Activated CD8-positive, alpha-beta memory T cell treated with anti-CD3 and anti-CD28 coated beads for 4 hours (primary cell): ENCODE measurements at places on chromosomes 4 and X.

- DNase-seq: no peak
Observed at GRCh38 chrX:150063674-150064073, 125.4 kb upstream of the EOLA2 start.

DNA sequence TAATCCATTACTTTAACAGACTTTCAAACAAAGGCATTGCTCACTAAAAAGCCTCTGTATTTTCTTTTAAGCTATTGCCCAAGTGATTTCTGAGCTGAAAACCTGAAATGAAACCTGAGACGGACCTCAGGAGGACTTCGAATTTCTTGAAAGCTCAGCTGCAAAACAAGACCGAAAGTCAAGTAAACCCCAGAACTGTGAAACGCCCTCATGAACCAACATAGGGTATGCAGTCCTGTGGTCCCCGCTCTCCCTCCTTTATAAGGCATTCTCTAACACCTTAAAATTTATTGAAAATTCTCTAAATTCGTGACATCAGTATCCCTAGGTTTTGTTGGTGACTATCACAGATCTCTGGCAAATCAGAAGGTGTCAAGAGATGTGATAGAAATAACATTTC, 91.8 kb downstream of the SHISA3 start:
- DNase-seq: no peak

DNA sequence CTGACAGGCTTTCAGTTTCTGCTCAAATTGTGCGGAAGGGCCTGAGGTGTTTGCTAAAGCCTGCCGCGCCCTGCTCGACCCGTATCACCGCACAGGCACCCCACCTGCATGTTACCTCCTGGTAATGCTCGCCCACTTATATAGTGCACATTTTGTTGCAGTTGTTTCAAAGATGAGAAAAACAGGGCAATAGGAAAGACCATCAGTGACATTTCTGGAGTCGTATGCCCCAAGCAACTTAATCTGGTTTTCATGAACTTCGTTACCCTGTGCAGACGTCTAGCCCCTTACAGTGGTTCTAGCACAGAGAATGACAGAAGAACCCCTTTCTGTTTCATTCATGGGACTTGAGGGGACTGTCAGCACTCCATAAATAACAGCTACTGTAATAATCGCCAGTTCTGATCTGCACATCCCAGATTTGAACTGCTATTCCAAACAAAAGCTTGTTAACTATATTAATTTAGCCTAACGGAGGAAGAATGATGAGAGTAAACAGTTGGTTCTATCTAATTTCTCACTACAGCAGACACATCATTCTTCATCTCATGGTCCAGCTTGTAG, 940 bp upstream of the DCTD start:
- DNase-seq: no peak

- no peak for DNase-seq
Observed at GRCh38 chr4:6448476-6449170, 23.8 kb downstream of the PPP2R2C start.

DNA sequence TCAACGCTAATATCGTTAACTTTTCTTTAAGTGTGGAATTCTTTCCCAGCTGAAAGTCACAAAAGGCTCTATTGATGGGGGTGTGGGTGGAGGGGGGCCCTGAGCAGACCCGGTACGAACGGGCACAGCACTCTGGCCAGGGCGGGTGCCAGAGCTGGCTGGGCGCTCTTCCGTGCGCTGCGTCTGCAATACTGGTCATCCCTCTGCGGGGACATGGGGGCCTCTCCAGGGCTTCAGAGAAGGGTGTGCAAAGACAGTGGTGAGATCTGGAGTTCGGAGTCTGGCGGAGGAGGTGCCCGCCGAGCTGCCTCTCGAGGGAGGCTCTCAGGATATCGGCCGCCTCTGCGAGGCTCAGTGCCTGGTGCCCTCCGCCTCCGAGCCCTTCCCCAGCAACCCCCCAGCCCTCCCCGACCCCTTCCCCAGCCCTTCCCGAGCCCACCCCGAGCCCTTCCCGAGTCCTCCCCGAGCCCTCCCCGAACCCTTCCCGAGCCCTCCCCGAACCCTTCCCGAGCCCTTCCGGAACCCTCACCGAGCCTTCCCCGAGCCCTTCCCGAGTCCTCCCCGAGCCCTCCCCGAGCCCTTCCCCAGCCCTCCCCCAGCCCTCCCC, 34.3 kb downstream of the FGFRL1 start:
- DNase-seq: no peak

DNA sequence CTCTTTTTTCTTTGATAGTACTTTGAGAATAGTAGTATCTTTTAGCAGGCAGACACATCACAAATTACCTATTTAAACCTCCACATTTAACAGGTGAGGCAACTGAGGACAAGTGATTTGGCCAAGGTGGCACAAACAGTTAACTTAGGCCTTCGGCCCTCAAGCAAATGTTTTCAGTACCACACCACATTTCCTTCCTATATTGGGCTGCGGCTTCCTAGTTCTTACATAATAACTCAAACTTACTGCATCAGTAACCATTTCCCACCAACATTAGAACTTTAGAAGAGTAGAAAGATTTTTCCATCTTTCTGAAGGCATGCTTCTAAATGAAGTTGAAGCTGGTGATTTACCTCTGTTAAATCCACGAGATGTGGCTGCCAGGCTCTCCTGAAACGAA, 63.2 kb upstream of the SLC4A4 start:
- DNase-seq: no peak

DNA sequence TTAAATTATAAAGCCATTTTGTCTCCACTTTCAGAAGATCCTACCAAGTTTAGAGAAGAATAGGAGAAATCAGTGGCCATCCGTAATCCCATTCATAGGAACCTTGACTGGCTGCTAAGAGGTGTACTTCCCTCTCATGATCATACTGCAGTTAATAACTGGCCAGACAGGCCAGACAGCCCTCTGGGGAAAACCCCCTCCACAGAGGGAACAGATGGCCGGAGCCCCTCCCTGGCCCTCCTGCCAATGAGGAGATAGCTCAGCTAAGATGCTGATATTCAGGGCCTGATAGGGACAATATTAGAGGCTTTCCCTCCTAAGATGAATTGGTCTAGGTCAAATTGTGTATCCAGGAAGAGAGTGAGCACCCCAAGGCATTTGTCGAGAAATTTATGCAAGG, 200.0 kb upstream of the MAOA start:
- no peak for DNase-seq

DNA sequence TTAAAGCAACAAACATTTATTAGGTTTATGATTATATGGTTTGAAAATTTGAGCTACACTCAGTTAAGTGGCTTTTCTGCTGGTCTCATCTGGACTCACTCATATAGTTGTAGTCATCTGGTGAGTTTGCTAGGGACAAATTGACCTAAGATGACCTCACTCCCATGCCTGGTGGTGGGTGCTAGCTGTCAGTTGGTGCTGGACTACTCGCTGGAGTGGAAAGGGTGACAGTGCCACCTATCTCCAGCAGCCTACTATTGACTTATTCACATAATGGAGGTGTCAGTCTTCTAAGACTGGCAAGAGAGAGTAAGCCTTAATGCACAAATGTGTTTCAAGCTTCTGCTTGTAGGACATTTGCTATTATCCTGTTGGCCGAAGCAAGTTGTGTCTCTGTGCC, 88.2 kb downstream of the TASL start:
- DNase-seq: no peak

GRCh38 chrX:110086916-110087484, 84.1 kb downstream of the TMEM164 start:
- no peak for DNase-seq

DNA sequence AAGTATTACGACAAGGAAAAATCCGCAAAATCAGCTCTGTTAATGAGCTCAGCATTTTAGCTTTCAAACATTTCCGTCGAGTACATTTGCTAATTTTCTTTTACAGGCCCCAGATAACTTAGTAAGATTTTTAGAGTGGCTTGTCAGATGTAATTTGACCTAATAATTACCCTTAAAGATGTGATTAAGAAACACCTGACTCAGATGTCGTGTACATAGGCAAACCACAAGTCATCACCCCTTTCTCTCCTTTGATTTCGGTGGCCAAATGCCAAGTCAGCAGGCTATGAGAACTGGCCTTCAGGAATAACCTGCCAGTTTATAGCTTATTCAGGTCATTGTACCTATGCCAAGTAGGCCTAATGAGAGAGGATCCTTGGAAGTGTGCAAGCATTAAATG, 369.6 kb downstream of the PCDH7 start:
- DNase-seq: no peak

GRCh38 chrX:105618393-105619101, 203.8 kb upstream of the NRK start:
- DNase-seq: no peak

DNA sequence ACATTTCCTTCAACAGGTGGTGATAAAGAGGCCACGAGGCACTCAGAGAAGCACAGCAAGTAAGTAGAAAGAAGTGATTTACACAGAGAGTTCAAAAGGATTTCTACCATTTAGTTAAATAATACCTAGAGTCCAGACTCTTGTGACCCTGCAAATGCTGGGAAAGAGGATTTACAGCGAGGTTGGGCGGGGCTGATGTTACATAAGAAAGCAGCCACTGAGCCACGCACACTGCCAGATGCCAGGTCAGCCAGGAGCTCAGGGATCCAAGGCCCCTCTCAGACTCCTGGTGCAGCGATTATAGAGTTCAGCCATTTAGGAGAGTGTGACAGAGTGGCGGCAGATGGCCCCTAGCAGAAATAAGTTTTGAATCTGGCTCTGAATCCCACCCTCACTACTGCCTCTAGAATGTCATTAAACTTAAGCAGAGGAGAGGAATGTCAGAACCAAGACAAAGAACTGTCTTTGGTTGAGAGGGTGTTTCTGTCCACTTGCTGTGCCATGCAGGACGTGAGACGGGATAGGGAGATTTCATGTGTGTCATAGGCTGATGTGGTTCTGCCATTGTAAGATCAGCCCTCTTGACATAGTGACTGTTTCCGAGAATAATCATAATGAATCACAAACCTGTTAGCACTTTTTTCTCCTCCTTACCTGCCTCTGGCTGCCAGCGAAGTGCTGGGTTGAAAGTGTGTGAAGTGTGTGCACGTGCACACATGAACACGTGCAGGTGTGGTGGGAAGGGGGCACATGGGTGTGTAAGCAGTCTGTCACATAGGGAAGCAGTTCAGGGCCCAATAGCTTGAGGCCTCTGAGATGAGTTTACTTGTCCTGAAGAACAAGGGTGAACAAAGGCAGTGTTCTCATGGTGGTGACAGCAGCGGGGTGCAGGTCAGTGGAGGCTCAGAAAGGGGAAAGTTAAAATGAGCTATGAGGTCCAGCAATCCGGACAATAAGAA, 50.1 kb downstream of the MFAP3L start:
- no peak for DNase-seq

GRCh38 chr4:153418121-153418520, 48.0 kb upstream of the TMEM131L start:
- no peak for DNase-seq

DNA sequence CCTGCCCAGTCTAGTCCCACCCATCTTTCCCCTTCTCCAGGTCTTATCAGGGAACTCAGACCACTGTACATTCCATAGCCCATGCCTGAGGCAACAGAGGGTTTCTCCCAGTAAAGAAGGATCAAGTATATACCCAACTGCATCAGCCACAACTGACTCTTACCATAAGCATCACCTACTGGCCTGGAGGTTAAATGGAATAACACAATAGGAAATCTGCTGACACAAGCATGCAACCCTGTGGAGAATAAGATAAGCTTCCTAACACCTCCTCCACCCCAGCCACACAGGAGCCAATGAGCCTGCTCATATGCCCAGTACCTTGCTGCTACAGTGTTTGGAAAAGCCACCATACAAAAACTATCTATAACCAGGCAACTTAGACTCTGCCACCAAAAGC, 34.6 kb upstream of the PLK4 start:
- no peak for DNase-seq

GRCh38 chr4:118005883-118006282, 28.4 kb upstream of the NDST3 start:
- DNase-seq: no peak

DNA sequence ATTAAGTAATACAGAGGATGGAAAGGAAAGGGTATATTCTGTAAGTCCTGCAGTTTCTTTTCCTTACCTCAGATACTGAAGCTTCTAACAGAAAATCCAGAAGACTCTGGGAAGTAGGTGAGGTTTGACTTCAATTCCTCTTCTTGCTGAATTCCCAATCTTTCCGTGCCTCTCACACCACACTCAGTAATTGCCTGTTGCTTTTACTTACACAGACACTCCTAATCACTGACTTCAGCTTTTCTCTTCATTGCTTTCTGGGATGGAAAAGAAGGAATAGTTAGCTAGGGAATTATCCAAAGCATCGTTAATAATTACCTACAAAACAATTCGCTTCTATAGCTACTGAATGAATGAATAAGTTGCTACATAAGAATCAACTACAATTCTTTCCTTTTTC, 163.6 kb downstream of the FBXO8 start:
- DNase-seq: no peak

DNA sequence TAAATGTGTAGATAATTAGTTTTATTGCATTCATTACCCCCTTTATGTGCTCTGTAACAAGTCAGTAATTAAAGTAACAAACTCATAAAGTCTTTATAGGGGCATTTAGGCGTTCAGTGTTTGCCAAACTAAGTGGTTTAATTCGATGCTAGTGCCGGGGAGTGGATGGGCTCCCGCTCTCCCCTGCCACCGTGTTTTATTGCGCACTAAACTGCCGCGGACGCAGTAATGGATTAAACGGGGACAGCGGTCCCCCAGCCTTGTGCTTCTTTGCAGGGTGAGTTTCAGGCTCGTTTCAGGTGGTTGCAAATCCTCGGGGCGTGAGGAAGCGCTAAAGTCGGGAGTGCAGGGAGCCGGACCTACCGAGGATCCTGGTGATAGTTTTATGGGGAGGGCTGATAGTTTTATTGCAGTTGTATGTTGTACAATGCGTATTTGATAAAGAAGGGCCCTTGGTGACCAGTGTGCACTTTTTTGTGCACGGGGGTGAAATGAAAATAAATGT, 1.6 kb upstream of the PHOX2B start:
- no peak for DNase-seq

- no peak for DNase-seq
Observed at GRCh38 chr4:10205223-10205622, 88.6 kb upstream of the WDR1 start.

DNA sequence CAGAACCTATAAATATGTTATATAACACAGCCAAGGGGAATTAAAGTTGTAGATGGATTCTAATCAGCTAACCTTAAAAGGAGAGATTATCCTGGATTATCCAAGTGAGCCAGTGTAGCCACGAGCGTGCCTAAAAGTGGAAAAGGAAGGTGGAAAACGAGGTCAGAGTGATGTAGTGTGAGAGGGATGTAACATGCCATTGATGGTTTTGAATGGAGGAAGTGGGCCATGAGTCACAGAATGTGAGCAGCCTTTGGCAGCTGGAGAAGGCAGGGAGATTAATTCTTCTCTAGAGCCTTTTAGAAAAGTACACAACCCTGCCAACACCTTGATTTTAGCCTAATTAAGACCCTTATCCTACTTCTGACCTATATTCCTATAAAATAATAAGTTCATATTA, 149.1 kb downstream of the SLC39A8 start:
- DNase-seq: no peak

DNA sequence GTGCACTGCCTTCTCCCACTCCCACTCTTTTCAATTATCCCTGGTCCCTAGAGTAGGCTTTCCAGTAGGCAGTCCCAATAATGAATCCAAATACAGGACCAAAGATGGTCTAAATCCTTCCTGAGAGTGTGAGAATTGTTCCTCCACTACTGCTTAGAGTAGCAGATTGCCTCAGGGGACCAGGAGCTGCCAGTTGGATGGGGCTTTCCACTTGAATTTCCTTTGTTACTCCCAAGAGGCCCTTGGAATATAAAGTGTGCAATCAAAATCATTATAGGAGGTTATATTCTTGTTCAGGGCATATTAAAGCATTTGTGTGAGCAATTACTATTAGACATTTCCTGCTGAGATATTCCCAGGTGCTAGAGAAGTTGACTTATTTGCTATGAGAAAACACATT, 156.6 kb upstream of the TLL1 start:
- no peak for DNase-seq
